SJCRH30 (cell line): ENCODE measurements at places on chromosomes 16 and 17.

- DNase-seq = no peak
Measured at GRCh38 chr16:75733305-75734211, 7.3 kb upstream of the CPHXL start.

DNA sequence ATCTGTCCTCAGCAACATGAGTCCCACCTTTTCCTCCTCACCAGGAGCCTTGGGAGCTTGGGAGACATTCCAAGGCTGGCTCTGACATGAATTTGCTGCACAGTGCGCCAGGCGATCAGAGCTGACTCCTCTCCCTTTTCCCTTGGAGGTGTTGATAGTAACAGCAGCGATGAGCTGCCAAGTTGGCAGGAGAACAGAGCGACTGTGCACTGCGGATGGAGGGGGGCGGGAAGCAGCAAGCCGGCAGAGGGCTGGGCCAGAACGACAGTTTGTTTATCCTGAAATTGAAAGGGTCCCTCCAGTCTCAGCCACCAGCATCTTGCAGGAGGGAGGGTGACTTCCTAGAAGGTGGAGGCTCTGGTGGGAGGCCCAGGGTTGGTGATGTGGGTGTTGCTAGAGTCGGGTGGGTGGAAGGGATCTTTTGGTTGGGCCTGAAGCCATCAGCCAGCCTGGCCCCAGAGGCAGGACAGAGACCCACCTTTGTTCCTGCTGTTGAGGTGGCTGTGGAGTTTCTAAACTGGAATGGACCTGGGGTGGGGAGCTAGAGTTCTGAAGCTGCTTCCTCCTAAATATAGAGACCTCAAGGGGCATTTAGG is 22.5 kb upstream of the DYNLL2 start:
- DNase-seq = no peak

- no peak for DNase-seq
Measured at GRCh38 chr17:50289278-50289677, 15.0 kb downstream of the TMEM92 start.

DNA sequence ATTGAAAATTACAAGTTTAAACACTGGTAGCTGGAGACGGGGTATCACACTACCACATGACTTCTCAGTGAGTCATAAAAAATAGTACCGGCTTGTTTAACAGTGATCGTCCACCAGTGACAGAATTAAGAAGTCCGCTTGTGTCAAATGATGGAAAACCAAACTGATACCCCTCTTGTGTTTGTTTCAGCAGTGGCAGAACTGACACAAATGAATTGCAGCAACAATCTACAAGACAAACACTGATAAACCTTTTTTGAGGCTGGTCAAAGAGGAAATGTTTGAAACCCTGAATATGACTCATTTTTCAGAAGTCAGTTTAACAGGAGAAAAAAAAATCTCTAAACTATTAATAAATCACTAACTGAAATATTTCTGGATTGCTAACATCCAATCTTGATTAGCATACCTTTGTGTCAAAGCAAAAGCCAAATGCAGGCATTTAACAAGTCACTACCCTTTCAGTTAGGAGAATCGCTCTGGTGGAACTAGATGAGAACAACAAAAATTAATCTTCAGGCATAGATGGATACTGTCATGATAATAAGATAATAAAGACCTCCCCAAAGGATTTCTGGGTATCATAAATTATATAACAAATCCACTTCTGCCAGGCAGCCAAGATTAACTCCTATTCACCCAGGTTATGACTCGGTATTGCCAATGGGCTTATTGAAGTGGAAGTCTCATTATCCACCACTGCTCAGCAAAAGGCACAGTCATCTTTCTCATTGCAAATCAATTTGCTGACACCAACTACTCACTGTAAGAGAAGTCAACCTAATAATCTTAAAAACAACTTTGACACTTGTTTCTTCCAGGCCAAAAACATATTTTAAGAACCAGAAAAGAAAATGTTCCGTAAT is 20.8 kb downstream of the DCUN1D3 start:
- no peak for DNase-seq

- DNase-seq = peak; percentile 32
Measured at GRCh38 chr17:38958756-38959155, 8.4 kb downstream of the FBXO47 start.

DNA sequence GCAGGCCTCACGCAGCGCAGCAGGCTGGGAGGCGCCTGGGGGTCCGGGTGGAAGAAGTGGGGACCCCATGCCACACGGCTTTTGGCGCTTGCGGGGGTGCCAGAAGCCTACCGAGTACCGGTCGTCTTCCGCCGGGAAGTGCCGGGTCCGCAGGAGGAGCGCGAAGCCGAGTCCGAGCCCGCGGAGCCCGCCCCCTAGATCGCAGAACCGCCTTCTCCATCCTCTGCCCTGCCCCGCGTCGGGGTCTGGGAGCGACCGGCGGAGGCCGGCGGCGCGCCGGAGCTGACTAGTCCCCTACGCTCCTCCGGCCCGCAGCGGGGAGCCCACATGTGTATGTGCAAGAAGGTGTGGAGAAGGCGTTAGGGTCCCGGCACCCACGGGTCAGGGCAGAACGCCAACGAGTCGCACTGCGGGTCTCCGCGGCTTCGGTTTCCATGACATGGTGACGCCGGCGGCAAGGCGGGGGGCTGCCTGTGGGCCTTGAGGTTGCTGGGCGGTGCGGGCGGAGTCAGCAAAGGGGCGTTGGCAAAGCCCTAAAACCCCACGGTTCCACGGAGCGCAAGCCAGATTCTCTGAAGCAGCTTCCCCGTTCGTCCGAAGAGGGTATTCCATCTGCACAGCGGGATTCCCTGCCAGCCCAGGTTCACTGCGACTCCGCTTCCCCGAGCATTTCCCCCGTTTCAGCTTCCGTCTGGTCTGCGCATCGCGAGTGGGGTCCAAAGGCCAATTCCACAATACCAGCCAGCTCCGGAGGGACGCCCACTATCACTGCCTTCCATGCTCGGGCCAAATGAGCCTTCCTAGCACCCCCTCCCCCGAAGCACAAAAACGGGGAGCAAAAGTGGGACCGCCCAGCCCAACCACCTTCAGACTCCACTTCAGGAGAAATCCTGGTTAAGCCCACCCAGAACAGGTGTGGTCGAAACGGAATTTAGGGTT is 2.3 kb upstream of the LHX1 start:
- DNase-seq = peak; percentile 54

DNA sequence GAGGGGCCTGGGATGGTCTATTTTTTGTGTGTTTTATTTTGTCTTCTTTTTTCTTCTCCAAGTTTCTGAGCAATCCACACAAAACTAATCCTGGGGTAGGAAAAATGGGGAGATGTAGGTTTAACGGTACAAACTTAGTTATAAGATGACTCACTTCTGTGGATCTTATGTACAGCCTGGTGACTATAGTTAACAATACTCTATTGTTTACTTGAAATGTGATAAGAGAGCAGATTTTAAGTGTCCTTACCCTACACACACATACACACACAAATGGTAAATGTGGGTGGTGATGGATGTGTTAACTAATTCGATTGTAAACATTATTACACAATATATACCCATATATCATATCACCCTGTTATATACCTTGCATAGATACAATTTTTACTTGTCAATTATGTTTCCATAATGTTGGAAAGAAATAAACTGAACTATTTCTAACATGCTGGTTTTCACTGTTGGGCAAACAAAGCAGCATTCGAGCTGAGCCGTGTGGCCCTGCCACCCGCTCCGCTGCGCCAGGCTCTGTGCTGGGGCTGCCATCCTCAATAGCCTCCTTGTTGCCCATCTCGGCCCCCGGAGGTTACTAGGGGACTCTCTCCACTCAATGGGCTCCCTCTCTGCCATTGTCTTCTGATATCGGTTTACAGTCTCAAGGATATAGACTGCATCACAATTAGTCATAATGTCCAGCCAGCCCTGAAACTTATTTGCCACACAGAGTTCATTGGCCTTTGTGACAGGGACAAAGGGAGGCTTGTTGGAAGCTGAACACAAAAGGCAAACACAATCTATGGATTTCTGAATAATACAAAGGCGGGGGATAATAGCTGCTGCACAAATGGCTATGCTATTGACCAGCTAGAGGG is 380.3 kb upstream of the MAF start:
- DNase-seq = no peak
